Natural killer cell (primary cell): ENCODE measurements at places on chromosomes 6 and 20.

- DNase-seq, result no peak
Observed at GRCh38 chr6:7058250-7058923, 49.4 kb upstream of the RREB1 start.

DNA sequence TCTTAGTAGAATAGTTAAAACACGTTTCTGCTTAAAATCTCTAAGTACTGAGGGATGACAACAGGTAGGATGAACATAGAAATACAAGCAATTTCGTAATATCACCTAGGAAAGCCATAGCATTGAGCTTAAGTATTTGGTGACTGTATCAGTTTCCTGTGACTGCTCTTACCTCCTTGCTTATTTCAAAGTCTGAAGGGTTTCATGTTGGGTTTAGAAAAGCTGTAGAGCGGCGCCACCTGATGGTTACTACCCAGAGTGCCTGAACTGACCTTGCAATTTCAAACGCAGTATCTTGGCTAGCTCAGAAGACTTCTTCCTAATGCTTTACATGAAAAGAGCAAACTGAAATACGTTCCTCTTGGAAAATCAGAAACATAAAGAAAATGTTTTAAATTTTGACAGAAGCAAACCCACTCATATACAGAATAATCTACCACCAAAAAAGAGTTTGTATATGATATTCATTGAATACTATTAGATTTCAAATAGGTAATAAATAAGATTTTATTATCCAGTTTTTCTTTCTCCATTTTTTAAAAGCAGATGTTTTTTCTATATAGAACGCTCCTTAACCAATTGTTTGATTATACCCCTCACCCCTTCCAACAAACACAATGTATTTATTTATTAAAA, 82.3 kb upstream of the RIPOR2 start:
- DNase-seq, result peak; percentile 92

DNA sequence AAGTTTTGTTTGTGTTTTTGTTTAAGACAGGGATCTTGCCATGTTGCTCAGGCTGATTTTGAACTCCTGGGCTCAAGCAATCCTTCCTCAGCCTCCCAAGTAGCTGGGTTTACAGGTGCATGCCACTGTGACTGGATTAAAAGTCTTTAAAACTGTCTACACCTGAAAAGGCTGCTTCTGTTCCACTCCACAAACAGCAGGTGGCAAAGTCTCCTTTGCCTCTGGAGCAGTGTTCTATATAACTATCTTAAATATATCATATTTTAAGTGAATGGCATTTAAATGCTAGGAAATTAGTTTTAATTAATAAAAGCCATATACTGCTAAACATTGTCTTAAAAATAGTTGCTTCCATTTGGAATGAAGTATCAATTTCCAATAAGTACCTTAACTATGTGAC, 89.2 kb upstream of the BCLAF1 start:
- no peak for DNase-seq

GRCh38 chr6:15058200-15059061, 187.4 kb upstream of the JARID2 start:
- no peak for DNase-seq

- no peak for DNase-seq
Observed at GRCh38 chr6:4661391-4661790, 114.8 kb upstream of the CDYL start.

- no peak for DNase-seq
Observed at GRCh38 chr6:152063170-152063921, 255.9 kb downstream of the ESR1 start.

DNA sequence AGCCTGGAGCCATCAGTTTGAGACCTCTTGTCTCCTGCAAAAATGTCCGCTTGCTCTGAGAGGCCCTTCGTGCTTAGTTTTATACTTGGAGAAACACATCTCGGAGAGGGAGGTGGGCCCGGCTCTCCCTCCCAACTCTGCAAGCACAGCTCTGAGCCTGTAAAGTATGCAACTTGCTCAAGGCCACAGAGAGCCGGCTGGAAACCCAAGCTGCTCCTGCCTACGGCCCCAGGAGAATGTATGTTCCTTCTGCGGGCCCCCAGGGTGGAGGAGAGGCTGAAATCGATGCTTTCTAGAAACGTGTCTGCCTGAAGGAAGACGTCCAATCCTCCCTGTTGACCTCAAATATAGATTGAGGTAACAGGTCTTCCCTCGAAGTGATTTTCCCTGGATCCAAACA, 205.4 kb downstream of the PREX1 start:
- DNase-seq, result no peak

DNA sequence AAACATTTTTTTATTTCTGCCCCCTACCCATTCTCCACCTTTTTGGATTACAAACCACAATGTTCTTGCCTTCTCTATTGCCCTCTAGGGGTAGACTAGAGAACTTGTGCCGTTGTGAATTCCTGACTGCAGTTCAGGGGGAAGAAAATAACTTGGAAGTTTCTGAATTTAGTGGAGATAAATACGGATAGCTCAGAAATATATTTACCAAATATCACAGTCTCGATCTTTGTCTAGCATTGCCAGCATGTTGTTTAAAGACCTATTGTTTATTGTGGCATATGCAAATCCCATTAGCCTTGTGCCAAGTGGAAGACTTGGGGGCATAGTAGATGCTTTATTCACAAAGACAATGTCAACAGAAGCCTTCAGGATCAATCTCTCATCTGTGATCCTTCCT, 154.1 kb upstream of the MMS22L start:
- DNase-seq, result no peak
